Activated CD4-positive, CD25-positive, alpha-beta regulatory T cell treated with anti-CD3 and anti-CD28 coated beads, Interleukin-2, amount 50 U/mL, for 24 hours (primary cell): ENCODE measurements at places on chromosomes 1 and 21.

- ATAC-seq = no peak
Measured at GRCh38 chr1:111786669-111787207, 31.0 kb downstream of the DDX20 start.

GRCh38 chr1:195472291-195472690, 1135.9 kb downstream of the KCNT2 start:
- ATAC-seq = no peak

GRCh38 chr1:169546087-169546995, 39.9 kb downstream of the F5 start:
- ATAC-seq = peak; percentile 81

- ATAC-seq = no peak
Measured at GRCh38 chr1:18413541-18414305, 67.0 kb upstream of the KLHDC7A start.

DNA sequence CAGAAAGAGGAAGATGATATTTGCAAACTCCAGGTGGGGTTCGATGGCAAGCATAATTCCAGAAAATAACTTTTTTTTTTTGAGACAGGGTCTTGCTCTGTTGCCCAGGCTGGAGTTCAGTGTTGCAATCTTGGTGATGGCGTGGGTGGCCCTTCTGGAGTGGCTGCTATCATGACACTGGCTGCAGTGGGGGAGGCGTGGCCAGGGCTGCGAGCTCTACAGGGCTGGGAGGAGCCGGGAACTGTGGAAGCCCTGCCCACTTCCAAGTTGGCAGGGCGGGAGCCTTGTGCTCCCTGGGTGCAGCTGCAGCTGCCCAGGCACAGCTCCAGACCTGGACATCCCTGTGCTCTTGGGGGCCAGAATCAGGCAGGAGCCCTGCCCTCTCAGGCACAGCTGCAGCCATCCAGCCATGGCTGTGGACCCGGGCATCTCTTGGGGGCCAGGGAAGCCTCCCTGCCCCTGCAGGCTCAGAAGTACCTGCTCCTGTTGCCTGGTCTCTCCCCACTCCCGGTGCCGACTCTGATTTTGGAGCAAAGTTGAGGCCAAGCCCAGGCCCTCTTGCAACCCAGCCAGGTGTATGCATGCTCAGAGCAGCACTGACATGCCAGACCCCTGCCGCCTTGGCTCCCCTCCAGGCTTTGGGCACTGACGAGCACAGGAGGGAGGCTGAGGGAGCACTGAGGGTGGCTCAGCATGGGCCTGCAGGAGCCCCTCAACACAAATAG, 7.2 kb upstream of the BCL10 start:
- ATAC-seq = no peak
